Adrenal gland (tissue), 19 donors: ENCODE measurements at places on chromosomes 7 and 10. TPM values are rescaled to one million over a fixed set of nuclear protein-coding genes. Genes with fewer than 3 reads are reported as not detected.

GHRHR gene
- polyA plus RNA-seq, result 0.68 TPM

SCIN gene
- polyA plus RNA-seq, result 0.56 TPM

AKR1B15 gene
- polyA plus RNA-seq, result not detected

R3HCC1L gene
- polyA plus RNA-seq, result 6.7 TPM

PRKAR2B gene
- 30.4 TPM for polyA plus RNA-seq

GPNMB gene
- 14.0 TPM for polyA plus RNA-seq

TMEM236 gene
- 0.72 TPM for polyA plus RNA-seq
